Fibroblast of the conjunctiva (primary cell): ENCODE measurements at places on chromosomes 3 and 15.

- DNase-seq, result no peak
Measured at GRCh38 chr15:29962407-29962806, 120.3 kb upstream of the GOLGA8J start.

- DNase-seq, result no peak
Measured at GRCh38 chr3:160018959-160019358, 30.3 kb downstream of the IL12A start.

DNA sequence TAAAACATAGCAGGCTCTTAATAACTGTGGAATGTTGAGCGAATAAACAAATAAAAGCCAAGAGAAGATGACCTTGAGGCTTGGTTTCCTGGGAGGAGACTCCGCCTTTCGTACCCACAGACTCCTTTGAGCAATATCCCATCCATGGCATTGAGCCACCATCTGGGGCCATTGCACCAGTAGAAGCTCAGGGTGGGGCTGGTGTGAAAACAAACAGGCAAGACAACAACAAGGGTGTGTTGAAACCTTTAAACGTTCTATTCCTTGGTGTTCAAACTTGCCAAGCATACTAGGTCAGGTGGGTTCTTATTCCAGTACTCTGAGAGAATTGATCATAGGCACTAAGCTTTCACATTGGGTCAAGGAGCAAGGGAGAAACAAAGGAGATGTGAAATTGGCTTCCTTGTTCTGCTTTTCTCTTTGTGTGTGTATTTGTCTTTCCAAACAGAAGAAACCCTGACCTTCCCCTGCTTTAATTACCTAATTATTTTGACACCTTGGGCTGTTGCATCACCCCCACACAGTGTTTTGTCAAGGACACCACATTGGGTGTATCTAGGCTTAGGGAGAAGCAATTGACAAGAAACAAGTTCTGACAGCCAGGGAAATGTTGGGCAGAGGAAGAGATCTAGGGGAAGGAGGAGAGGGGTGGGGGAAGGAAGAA lies 105.1 kb upstream of the BCL6 start:
- no peak for DNase-seq

- no peak for DNase-seq
Measured at GRCh38 chr15:74505837-74506514, 35.0 kb upstream of the ARID3B start.

DNA sequence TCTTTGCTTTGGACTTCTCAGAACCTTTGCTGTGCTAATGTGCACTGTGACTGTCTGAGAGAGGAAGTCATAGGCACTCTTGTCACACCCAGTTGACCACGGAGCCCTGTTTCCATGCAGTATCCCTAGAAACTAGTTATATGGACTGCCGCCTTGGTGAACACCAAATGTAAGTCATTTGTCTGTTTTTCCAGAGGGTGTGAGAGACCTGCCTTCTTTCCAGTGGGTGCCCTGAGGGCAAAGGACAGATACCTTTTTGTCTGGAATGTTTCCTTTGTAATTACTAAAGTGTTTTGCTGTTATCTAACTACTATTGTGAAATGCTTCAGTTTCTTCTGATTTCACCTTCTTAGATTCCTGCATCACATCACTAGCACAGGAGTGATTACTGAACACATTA lies 91.8 kb downstream of the LARS2 start:
- DNase-seq, result no peak

GRCh38 chr15:74631408-74631807 lies 15.8 kb downstream of the CLK3 start:
- no peak for DNase-seq

GRCh38 chr3:109702976-109703375 lies 365.6 kb upstream of the DPPA4 start:
- no peak for DNase-seq

DNA sequence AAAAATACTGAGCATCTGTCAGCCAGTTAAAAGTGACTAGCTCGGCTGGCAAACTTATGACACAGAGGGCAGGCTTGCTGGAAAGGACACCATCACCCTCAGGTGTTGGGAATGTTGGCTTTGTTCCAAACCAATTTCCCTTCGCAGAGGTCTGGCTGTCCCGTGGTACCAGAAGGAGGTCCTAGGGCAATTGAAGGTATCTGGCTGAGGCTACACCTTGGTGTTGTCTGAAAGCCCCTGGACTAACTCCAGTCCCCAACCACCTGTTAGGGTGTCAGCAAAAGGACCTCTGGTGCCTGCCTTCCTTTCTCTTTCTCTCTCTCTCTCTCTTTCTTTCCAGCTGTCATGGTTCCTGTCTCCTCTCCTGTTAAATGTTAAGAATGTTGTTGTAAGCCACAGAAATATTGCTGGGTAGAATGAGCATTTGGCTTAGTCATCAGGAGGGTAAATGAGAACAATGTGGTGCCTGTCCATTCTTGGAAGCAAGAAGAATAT lies 12.5 kb downstream of the PRR20G start:
- DNase-seq, result no peak

DNA sequence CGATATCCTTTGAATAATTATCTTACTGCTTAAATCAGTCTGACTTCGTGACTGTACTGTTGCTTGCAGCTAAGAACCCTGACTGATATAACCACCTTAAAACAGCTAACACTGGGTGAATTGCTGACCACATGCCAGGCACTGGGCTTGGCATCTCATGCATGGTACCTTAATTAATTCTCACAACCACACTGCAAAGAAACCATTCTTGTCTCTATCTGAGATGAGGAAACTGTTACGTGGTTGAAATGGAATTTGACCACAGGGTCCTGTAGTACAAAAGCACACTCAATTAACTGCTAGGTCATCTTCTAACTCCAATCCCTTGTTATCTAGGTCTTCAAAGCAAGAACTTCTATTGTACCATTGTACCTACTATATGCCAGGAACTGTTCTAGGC lies 92.7 kb upstream of the PRICKLE2 start:
- no peak for DNase-seq

DNA sequence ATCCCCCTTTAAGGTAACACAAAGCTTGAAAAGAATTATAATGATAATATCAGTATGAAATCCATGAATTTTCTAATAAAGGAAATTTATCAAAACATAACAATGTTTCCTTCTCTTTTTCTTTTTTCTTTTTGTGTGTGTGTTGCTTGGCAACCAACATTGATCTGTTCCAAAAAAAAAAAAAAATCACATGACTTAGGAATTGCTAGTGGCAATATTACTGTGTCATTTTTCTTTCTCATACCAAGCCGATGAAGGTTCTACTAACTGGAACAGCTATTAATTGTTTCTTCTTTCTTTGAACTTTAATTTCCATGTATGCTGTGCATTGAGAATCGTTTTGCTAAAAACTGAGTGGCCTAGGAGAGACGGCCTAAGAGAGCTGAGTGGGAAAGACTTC lies 317.7 kb upstream of the ONECUT1 start:
- no peak for DNase-seq

DNA sequence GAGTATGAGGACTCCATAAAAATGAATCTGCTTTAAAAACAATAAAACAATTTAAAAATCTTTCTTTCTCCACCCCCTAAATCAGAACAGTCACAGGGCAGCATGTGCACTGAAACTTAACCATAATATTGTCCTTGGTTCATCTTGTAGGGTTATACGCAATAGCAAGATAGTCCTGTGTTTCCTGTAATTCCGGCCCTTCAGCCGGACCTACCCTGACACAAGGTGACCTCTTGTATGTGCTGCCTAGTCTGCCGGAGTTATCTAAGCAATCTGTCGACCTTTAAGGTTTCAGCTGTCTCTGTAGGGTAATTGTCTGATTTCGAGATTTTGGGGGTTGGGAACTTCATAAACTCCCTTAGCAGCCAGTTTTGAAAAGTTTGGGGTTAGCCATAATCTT lies 99.9 kb downstream of the DHX36 start:
- DNase-seq, result no peak

- no peak for DNase-seq
Measured at GRCh38 chr3:171380711-171381425, 79.3 kb downstream of the TNIK start.

- DNase-seq, result no peak
Measured at GRCh38 chr3:56157693-56158362, 310.4 kb downstream of the ERC2 start.

- no peak for DNase-seq
Measured at GRCh38 chr15:86183596-86184491, 104.2 kb downstream of the AGBL1 start.

DNA sequence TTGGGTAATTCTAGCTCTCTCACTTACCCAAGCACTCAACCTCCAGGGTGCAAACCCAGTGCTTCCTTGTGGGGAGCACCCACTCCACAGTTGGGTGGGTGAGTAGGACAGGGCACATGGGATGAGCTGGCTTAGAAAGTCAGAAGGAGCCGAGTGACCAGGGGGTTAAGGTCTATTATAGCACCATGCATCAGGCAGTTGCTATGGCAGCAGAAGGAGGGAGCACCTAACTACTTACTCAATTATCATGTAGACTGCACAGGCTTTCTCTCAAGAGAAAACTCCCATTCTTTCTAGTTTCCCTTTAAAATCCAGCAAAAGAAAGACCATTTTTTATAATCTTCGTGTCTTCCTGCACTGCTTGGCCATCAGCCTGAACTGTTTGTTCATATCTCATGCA lies 163.0 kb downstream of the OCA2 start:
- DNase-seq, result no peak

- no peak for DNase-seq
Measured at GRCh38 chr3:146692254-146692653, 87.1 kb upstream of the PLSCR5 start.

- DNase-seq, result no peak
Measured at GRCh38 chr3:132555306-132556035, 41.6 kb upstream of the ACKR4 start.

DNA sequence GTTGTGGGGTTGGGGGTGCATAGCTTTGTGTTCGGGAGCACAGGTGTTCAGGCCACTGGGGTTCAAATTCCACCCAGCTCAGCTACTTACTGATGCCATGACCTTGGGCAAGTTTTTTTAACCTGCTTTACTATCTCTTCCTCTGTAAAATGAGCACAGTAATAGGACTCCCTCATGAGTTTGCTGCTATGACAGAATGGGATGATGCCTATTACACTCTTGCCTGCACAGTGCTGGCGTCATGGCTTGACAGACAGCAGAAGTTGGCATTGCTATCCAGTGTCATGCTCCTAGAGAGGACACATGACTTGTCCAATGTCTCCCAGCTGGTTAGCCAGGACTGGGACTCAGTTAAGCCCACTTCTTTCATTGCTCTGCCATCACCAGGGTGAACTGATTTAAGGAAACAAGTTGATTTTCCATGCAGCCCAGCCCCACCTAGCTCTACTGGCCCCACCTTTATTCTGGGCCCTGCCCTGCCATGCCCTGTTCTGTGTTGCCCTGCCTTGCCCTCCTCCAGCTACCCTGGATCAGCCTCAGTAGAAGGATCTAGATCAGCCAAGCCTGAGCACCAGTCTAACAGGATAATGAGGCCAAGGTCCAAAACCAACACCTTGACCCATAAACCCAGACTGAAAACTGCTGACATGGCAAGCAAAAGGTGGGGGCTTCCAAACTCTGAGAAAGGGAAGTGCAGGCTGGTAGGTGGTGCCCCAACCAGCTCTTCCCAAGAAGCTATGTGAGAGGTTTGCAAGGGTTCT lies 155.8 kb upstream of the ATP11B start:
- no peak for DNase-seq

- DNase-seq, result no peak
Measured at GRCh38 chr3:114874522-114874971, 272.5 kb downstream of the ZBTB20 start.

DNA sequence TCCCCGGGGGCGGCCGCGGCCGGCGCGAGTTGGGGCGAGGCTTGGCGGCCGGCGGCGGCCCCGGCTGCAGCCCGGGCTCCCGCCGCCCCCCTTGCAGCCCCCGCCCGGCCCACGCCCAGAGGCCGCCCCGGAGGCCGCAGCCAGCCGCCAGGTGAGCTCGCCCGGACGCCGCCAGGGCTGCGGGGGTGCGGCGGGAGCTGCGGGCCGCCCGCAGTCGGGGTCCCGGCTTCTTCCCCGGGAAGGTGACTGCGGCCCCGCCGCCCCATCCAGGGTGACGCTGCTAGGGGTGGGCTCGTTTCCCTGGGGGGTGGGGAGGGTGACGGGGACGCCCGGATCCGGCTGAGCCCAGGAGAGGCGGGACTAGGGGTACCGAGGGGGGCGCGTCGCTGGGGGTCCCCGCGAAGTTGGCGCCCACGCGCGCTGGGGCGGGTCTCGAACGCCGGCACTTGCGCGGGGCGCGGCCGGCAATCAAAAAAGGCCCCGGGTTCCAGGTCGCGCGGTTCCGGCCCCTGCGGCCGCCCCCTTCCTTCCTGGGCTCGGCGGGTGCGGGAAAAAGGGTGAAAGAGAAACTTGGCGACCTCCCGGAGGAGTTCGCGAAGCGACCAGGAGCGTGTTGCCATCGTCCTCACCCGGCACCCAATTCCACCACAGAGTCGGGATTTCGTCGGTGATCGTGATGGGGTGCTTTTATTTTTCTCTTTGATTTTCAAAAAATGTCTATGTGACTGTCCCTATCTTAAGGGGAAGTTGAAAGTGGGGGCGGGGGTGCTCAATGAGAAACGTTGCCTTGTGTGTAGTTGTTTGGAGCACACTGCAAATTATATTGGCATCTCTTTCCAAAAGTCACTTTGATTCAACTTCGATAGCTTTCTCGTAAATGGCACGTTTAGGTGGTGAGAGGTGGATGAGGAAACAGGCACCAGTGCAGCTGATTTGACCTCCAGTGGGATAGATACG lies 619 bp downstream of the ATXN7 start:
- no peak for DNase-seq

- DNase-seq, result no peak
Measured at GRCh38 chr3:80785475-80785874, 976.0 kb downstream of the GBE1 start.

DNA sequence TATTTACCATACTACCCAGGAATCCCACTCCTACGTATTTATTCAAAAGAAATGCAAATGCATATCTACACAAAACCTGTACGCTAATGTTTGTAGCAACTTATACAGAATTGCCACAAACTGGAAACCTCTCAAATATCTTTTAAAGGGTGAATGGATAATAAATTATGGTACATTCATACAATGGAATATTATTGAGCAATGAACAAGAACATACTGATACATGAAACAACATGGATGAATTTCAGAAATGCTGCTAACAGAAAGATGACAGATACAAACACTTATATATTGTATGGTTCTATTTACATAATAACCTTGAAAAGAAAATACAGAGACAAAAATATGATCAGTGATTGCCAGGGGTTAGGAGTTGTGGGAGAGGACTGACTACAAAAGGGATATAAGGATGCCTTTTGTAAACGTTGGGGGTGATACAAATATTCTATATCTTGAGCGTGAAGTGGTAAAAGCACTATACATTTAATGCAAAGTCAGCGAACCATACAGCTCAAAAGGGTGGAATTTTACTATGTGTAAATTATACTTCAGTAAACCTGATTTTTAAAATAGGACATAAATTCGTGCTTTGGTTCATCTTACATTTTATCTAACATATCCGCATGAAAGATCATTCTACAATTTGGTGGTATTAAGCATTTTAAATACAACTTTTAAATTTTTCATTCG lies 55.0 kb upstream of the FOXB1 start:
- no peak for DNase-seq
